ENCODE measurements at places on chromosomes 1 and 21. TPM values are rescaled to one million over a fixed set of nuclear protein-coding genes. Genes with fewer than 3 reads are reported as not detected.

LCE3E gene
- total RNA-seq: not detected

OVAAL gene
- not detected for total RNA-seq

IVL gene
- not detected for total RNA-seq

PLA2G2A gene
- not detected for total RNA-seq

COL6A1 gene
- 0.69 TPM for total RNA-seq

LRRIQ3 gene
- 1.7 TPM for total RNA-seq

DNA sequence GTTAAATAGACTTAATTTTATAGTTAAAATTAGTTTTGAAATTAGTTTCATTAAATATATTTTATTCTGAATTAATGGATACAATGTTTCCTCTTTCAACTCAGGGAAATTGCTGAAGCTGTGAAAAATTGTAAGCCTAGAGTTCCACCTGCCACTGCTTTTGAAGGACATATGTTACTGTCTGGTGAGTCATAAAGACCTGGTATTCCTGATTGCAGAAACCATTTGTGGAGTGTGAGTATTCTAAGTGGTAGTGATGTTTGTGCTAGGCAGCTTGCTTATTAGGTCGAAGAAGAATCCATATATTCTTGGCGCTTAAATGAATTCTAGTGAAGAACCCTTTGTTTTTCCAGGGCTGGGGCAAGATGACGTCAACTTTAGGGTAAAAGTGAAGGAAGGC lies 34.0 kb downstream of the MTR start:
- no peak for ATAC-seq

- no peak for ATAC-seq
Measured at GRCh38 chr1:157958263-157958662, 35.2 kb upstream of the KIRREL1 start.

DNA sequence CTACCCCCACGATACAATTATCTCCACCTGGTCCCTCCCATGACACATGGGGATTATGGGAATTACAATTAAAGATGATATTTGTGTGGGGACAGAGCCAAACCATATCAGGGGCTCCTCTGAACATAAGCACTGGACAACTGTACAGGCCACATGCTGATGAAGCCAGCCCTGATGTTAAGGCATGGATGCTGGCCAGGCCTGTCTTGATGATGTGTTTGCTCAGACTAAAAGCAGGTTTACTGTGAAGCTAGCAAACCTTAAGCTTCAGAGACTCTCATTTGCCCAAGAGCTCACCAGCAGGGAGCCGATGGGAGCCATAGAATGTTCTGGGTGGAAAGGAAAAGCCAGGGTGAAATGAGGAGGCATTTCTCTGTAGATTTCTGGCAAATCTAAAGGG lies 135.3 kb upstream of the KCNK1 start:
- no peak for ATAC-seq

- no peak for ATAC-seq
Measured at GRCh38 chr1:111956155-111956771, 33.2 kb downstream of the KCND3 start.

Measured in activated T-helper 17 cell treated with anti-CD3 and anti-CD28 coated beads, Interleukin-2, amount 50 U/mL, for 72 hours (primary cell).